ENCODE measurements at places on chromosomes 3 and 15.
A peak's percentile ranks its signal among the peaks of the same experiment; 100 is the strongest.

GRCh38 chr3:80734483-80734882, 966.7 kb upstream of the ROBO1 start:
- DNase-seq, result no peak

- no peak for DNase-seq
Measured at GRCh38 chr3:156413293-156413892, 141.5 kb downstream of the SSR3 start.

GRCh38 chr3:14374444-14374883, 27.9 kb upstream of the SLC6A6 start:
- peak; percentile 34 for DNase-seq

GRCh38 chr15:98791046-98791701, 142.8 kb downstream of the IGF1R start:
- DNase-seq, result peak; percentile 22

GRCh38 chr3:131386429-131387165, 5.0 kb downstream of the NUDT16 start:
- DNase-seq, result no peak

DNA sequence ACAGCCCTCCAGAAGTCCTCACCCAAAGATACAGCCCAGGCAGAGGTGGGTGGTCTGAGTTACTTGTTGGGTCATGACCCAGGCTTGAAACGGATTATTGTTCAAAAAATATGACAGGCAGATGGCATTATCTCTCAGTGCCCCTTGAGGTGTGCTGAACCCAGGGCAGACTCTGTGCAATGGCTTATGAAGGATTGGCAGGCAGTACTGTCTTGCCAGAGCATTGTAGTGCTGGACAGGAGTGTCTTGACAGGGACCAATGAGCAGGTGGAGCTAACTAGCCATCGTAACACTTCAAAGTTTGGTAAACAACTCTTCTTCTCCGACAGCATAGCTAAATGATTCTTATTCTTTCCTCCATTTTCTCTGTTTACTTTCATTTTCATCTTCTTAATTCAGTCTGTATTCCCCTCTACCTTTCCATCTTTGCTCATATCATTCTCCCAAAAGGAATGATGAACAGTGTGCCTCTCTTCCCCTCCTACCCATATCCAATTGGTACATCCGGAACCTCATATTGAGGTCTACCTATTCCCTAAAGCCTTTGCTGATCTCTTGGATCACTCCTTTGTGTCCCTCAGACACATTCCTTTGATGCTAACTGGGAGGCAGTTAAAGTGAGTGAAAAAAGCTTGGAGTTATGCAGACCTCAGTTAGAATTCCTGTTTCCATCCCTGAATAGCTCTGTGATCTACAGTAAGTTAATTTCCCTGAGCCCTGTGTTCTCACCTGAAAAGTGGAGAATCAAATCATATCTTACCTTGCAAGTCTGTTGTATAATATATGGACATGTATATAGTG, 2.6 kb upstream of the IL20RB start:
- DNase-seq, result no peak

GRCh38 chr3:122668930-122669730, 11.5 kb upstream of the PARP14 start:
- DNase-seq, result peak; percentile 55

- no peak for DNase-seq
Measured at GRCh38 chr3:53724566-53724965, 121.7 kb downstream of the CHDH start.

DNA sequence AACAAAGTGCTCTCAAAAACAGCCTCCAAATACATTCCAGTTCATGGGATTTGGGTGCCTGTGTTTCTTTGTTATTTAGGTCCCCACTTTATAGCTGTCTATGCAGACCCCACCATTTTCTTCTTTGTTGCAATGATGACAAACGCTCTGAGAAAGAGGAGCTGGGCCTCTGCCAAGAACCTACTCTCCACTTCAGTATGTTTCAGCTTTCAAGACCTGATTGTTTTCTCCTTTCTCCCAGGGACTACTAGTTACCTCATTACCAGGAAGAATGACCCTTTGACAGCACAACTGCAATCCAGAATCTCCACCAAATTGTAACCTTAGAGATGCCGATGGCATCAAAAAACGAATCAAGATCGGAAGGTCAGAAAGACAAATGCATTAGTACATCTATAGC, 236.8 kb downstream of the MEIS2 start:
- DNase-seq, result no peak

DNA sequence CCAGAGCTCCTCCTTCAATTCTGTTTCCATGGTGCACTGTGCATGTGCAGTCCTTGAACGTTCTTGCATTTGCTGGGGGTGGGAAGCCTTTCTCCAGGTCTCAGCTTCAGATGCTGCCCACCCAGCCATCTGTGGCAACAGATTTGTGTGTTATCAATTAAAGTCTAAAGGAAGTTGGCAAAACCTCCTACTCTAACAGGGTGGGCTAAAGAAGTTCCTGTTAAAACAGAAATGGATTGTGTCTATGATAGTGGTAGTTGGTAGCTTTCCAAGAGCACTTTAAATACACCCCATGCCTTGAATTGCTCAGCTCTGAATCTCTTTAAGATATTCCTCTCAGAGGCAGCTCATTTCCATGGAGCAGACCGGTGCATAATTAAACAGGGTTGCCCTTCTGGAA, 488.0 kb upstream of the SUCLG2 start:
- no peak for DNase-seq
